ENCODE measurements at places on chromosomes 13 and 19. TPM values are rescaled to one million over a fixed set of nuclear protein-coding genes. Genes with fewer than 3 reads are reported as not detected.

The TEX29 gene
- total RNA-seq = not detected

The ZNF491 gene
- total RNA-seq = not detected

The SIPA1L3 gene
- 34.4 TPM for total RNA-seq

The HSH2D gene
- 0.10 TPM for total RNA-seq

The KRTDAP gene
- total RNA-seq = not detected

The ZNF799 gene
- 1.6 TPM for total RNA-seq

The IGLON5 gene
- total RNA-seq = 0.13 TPM

The ZNF439 gene
- total RNA-seq = not detected

The SLC1A6 gene
- total RNA-seq = not detected

The GTF2F1 gene
- total RNA-seq = 63.5 TPM

The TRPC4 gene
- not detected for total RNA-seq

The CLDND2 gene
- 13.0 TPM for total RNA-seq

The ZNF350 gene
- total RNA-seq = 3.6 TPM

The CBY2 gene
- 0.14 TPM for total RNA-seq

The ACTN4 gene
- total RNA-seq = 774 TPM

The TYROBP gene
- total RNA-seq = not detected

The KL gene
- total RNA-seq = 0.06 TPM

The CELF5 gene
- total RNA-seq = 0.48 TPM

The KIR2DL1 gene
- total RNA-seq = not detected

The GYS1 gene
- total RNA-seq = 21.1 TPM

The LYL1 gene
- 0.69 TPM for total RNA-seq

The CYP2S1 gene
- total RNA-seq = 23.9 TPM

The MCEMP1 gene
- not detected for total RNA-seq

The ZNF383 gene
- 6.5 TPM for total RNA-seq

The IL12RB1 gene
- not detected for total RNA-seq

The PLIN4 gene
- 0.05 TPM for total RNA-seq

The GPR12 gene
- not detected for total RNA-seq

The ANGPTL8 gene
- not detected for total RNA-seq

The ATP4B gene
- total RNA-seq = not detected

The KRI1 gene
- total RNA-seq = 17.1 TPM

The NKG7 gene
- not detected for total RNA-seq

The KCNRG gene
- total RNA-seq = 0.33 TPM

The PODNL1 gene
- total RNA-seq = 1.2 TPM

The PPP6R1 gene
- total RNA-seq = 75.8 TPM

The C13orf42 gene
- not detected for total RNA-seq

The NALCN gene
- 3.1 TPM for total RNA-seq

The BEST2 gene
- 4.3 TPM for total RNA-seq

The FAM124A gene
- 2.4 TPM for total RNA-seq

The MBD3L3 gene
- not detected for total RNA-seq

The DACT3 gene
- total RNA-seq = 0.29 TPM

The APOC4 gene
- total RNA-seq = not detected

The LILRB3 gene
- total RNA-seq = 0.30 TPM

The DNAAF3 gene
- total RNA-seq = 5.8 TPM

The ZSCAN4 gene
- not detected for total RNA-seq

The RNF17 gene
- total RNA-seq = not detected

The SIGLEC14 gene
- 0.08 TPM for total RNA-seq

The S1PR2 gene
- total RNA-seq = 0.90 TPM

The MAMSTR gene
- total RNA-seq = 0.30 TPM

The USP12 gene
- total RNA-seq = 19.7 TPM

The F2RL3 gene
- not detected for total RNA-seq

The MAP3K10 gene
- total RNA-seq = 13.2 TPM

The TINCR gene
- total RNA-seq = 1.9 TPM

The GRIN2D gene
- total RNA-seq = 7.8 TPM

The CD79A gene
- total RNA-seq = 0.92 TPM

The ZNF44 gene
- 0.83 TPM for total RNA-seq

The ZNF541 gene
- not detected for total RNA-seq

The TNFAIP8L1 gene
- total RNA-seq = 4.4 TPM

Data from A549 treated with dexamethasone at 1 μM for 4 hours (cell line).